ENCODE measurements at places on chromosomes 1 and 21.

- DNase-seq, result peak; percentile 71
These were observed 30.0 kb upstream of the RCSD1 start for GRCh38 chr1:167599957-167600581.

- peak; percentile 45 for DNase-seq
These were observed 51.9 kb upstream of the CD34 start for GRCh38 chr1:207962716-207963426.

DNA sequence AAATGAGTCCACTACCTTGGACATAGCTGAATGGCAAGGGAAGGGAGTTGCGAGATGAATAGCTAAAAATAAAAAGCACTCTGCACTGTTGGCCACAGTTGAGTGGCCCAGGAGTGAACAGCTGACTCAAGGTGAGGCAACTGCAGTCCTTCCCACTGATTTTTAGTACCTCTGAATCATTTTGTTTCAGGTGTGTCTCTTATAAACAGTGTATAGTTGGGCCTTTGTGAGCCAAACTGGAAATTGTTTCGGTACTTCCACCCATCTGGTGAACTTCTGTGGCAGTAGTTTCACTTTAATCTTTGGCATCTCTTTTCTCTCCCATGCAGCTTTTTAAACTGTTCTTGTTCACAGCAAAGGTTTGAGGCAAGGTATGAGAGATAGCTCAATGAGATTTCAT, 122.7 kb downstream of the VAV3 start:
- no peak for DNase-seq

GRCh38 chr1:6094801-6095505, 49.3 kb downstream of the KCNAB2 start:
- DNase-seq, result no peak

- DNase-seq, result no peak
These were observed 171.9 kb upstream of the USP25 start for GRCh38 chr21:15557925-15558324.

DNA sequence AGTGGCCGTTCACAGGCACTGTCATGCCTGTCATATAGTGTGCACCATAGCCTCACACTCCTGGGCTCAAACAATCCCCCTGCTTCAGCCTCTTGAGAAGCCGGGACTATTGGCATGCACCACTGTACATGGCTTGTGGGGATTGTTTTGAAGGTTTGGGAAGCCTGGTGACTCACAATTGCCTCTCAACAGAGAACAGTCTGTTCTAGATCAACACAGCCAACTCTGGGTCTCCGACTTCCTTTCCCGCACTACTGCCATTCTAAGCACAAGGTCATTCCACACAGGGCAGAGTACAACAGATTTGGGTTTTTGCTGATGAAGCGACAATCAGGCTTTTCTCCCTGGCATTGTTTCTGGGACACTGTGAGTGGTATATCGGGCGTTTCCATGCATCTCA, 15.5 kb upstream of the AHCTF1 start:
- no peak for DNase-seq

- DNase-seq, result no peak
These were observed 40.3 kb upstream of the ETV3 start for GRCh38 chr1:157178490-157178889.

DNA sequence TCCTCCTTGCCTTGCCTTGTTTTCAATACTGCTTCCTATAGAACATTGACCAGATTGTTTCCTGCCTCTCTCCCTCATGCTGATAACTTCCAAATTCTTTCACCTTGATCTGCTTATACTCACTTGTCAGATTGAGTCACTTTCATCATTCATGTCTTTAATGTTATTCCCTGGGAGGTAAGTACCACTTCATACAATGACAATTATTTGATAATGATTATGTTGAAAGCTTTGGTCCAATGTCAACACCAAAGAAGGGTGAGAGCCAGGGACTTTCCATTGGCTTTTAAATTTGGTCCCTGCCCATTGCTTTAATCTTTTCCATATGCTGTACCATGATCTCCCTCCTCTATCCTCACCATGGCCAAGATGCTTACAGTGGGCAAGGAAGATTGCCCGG, 137.4 kb downstream of the SYT2 start:
- no peak for DNase-seq

- no peak for DNase-seq
These were observed 43.1 kb downstream of the PBX1 start for GRCh38 chr1:164602101-164602422.

- DNase-seq, result no peak
These were observed 57.3 kb downstream of the SLC37A1 start for GRCh38 chr21:42570841-42571387.

DNA sequence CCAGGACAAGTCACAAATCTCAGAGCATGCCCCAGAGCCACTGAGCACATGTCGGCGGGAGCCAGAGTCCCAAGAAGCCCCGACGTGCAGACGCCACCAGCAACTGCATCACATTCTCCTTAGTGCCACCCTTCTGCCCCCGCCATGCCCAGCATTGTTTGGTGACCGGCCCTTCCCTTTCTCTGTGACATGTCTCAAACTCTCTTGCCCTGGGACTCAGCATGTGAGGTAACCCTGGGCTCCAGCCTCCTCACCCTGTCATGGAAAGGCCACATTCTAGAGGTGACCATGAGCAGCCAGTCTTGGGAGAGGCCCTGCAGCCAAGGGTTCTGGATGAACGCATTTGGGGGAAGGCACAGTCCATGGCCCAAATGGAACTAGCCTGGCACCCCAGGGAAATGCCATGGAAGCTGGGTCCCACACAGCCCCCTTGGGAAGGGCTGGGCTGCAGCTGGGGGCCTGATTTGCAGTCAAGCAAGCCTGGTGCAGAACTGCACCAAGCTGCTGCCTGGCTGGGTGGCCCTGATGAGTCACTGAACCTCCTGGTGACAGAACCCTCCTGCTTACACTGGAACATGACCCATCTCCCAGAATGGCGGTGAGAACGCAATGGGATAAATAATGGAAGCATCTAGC, 94.4 kb downstream of the ITPKB start:
- DNase-seq, result no peak

DNA sequence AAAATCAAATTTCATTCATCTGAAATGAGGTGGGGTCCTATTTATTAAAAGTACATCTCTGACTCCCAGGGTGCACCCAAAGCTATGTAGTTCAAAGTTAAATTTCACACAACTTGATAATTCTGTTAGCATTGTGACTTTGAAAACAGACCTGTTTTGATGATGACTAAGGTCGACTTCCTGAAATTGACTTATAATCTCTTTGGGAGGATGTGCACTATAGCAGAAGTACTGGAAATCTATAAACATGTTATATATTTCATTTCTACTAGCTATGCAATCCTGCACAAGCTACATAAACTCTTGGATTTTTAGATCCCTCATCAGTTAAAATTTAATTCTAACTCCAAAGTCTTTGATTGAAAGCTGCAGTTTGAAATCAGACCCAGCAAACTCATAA, 507.6 kb downstream of the NEGR1 start:
- DNase-seq, result no peak

- DNase-seq, result no peak
These were observed 596 bp downstream of the PADI4 start for GRCh38 chr1:17308593-17308992.

DNA sequence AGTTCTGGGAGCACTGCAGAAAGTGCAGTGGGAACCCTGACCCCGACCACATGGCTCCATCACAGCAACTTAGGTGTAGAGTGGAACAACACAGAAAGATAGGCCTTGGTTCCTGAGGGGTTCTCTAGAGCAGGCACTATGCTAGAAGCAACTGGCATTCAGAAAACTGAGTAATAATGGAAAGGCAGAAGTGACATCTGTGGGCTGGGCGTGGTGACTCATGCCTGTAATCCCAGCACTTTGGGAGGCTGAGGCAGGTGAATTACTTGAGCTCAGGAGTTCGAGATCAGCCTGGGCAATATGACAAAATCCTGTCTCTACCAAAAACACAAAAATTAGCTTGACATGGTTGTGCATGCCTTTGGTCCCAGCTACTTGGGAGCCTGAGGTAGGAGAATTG, 5.3 kb downstream of the MRPS15 start:
- no peak for DNase-seq

DNA sequence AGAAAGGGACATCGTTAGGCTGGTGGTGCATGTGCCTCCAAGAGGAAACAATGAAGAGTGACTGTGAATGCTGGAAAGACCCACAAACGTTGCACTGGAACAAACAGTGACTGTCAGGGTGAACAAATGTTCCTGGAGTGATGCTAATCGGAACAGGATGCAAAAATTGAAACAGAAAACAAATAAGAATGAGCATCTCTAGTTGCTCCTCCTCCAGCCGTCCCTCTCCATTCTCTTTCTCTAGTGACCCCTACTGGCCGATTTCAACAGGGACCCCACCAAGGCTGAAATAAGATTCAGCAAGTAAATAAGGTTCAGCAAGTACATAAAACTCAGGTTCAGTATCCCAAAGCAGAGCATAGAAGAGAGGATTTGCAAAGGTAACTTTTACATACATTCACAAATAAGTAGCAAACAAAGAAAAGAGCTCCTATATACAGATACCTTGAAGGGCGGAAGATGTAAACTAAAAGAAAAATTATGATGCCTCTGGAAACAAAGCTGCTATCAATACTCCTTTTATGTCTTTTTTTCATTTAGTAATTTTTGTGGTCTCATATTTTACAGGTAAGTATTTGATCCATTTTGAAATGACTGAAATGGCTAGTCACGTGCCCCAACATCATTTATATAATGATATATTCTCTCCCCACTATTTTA, 836.1 kb upstream of the ADAMTS5 start:
- peak; percentile 38 for DNase-seq

- no peak for DNase-seq
These were observed 194.8 kb downstream of the NFIA start for GRCh38 chr1:61277121-61277690.

Data from hematopoietic multipotent progenitor cell treated with erythropoietin and hydrocortisone succinate and interleukin-3 and kit ligand, for 8 days (in vitro differentiated cells).